Activated T-cell treated with anti-CD3 and anti-CD28 coated beads for 4 hours (primary cell): ENCODE measurements at places on chromosomes 2 and 18.

DNA sequence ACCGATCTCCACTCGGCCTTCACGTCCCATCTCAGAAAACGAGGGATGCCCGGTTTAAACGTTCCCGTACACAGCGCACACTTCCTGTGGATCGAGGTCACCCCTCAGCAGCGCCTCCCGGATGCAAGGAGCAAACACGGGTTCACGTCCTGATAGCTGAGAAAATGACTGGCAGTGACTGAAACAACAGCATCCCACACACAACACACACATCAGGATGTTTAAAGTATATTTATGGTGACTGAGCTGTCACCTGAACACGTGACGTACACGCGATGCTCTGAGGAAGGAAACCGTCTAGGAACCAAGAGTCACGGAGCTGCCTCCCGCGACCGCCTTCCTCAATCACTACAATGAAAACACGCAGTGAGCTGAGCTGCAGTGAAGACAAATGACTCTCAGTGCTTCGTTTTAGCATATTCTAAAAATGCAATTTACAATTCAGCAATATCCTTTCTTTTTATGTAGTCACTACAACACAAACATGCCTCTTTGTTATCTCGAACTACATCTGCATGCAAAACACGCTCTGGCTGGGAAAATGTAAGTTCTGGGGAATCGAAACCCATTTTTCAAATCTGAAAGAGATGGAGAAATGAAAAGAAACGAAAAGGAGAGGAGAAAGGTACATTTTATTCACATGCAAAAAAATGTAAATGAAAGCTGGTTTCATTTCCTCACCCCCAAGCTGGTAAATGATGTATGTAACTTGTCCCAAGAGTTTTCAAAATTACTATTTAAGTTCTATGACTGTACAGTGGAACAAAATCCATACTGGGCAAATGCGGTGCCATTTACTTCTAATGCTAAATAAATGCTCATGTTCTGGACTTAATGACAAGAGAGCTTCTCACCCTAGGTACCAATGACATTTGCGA, 19.8 kb downstream of the HDAC4 start:
- peak; percentile 41 for DNase-seq

GRCh38 chr2:207202645-207203044, 36.9 kb upstream of the KLF7 start:
- no peak for DNase-seq

DNA sequence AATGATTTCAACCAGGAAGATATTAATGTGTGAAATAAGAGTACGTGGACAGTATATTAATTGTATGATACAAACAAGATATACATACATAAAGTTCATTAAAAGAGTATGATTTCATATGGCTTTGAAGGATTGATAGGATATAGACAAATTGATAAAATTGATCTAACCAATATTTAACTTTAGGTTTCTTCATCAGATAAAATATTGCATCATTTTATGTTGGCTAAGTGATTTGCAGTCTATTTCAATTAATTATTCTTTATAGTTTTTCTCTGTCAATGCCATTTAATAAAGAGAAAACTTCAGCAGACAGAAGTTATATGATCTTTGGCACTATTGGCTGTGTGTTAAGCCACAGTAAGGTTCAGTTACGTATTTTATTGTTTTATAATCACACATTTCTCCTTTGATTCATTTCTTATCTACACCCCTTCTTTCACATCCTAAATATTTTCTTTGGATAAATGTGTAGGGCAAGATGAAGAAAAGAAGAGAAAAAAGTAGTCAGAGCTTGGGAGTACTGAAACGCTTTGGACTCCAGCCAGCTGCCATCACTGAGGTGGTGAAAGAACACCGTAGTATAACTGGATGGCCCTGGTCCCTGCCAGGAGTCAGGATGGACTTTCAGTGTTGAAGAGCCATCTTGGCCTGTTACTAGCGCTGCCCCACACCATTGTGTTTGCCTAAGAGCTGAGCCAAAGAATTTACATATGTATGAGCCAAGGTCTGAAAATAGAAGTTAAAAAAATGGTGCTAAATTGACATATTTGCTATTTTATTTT, 9.8 kb upstream of the CPS1 start:
- DNase-seq = no peak

- no peak for DNase-seq
These were observed 214.5 kb downstream of the TMEM182 start for GRCh38 chr2:102975996-102976975.

DNA sequence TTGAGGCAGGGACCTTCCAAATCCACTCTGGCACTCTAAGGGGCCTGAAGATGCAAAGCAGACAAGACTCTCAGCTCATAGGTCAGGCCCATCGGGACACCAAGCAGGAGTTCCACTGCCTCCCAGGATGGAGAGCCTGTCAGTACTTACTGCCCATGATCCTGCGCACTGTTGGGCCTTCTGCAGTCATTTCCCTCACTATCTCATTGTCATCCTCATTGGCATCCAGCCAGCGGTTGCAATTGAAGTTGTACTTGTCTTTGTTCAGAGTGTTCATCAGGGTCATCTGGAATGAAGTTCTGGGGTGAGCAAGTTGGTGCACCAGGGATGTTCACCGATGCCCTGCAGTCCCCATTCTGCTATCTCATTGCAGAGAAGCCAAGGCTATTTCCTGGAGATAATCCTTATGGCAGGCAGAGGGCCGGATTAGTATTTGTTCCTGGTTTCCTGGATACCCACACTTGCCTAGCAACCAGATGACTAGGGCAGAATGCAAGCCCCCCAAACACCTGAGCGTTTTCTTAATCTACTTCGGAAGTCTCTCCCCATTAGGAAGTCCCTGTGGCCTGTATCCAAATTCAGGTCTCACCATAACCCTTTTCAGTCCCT, 65.1 kb downstream of the LOXHD1 start:
- no peak for DNase-seq

DNA sequence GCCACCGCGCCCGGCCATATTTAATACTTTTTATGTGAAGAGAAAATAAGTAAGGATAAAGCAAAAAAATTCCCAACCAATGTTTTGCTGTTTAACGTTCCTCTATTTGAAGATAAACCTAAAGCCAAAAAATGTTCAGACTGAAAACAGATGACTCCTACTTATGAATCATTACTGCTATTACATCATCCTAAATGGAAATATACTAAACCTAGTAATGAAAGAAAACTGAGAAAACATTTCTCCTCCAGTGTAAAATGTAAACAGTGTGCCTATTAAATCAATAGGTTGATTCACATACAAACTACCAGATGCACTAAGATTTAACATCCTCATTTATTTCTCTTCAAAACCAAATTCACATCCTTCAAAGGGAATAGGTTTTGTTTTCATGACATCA, 43.5 kb downstream of the CWC22 start:
- DNase-seq = no peak

DNA sequence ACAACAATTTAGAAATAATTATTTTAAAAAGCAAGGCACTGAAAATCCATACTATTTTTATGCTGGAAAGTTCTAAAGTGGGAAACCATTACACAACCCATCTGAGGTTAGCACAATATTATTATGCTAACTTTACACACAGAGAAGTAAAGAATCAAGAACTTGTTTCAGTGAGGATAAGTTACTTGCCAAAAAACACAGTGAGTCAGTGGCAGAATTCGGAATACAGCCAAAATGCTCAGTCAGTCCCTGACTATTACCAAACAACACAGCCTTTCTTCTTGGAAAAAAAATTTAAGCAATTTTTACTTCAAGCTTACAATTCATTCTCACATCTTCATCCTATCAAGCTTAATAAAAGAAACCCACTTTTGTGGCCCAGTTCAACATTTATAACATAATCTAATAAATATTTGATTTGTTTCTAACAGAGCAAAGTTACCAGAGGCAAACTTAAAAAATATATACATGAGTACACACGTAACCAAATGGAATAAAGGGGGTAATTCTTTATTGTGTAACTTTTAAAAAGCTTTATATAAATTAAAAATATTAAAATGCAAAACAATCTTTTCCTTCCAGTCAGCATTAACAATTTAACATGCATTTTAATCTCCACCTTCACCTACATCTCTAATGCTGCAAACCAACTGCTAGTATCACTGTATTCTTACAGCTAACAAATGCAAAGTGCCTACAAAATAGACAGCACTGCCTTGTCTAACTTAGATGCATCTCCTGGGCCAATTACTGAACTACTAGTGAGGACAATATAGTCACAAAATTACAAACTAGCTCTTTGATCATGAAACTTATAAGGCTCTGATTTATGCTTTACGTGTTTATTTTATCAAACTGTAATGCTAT, 55.2 kb downstream of the CCDC88A start:
- DNase-seq = no peak

DNA sequence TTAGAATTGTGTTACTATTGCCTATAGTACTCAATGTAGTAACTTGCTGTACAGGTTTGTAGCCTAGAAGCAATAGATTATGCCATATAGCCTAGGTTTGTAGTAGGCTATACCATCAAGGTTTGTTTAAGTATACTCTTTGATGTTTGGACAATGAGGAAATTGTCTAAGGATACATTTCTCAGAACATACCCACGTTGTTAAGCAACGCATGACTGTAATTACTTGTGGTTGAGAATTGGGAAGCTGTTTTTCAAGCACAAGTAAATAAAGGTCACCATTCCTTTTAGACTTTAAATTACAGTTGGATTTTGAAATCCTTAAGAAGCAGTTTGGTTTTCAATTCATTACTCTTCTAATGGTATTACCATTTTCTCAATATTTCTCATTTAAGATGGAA, 89.8 kb upstream of the KCNH7 start:
- DNase-seq = no peak

DNA sequence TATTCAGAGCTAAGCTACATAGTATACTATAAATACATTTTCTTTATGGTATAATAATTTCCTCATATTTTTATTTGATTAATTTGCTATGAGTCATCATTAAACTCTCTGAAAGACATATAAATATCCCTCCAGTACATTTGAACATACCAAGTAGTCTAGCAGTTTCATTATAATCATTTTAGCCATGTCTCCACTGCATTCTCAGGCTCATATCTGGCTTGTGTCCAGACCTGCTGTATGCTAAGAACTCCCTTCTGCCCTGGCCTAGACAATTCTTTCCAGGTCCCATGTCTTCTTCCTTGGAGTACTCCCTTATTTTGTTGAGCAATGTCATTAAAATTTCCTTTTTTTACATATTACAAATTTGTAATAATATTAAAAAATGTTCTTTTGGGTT, 16.6 kb upstream of the DYNC1I2 start:
- no peak for DNase-seq

GRCh38 chr2:65607662-65608305, 175.4 kb upstream of the SPRED2 start:
- no peak for DNase-seq

DNA sequence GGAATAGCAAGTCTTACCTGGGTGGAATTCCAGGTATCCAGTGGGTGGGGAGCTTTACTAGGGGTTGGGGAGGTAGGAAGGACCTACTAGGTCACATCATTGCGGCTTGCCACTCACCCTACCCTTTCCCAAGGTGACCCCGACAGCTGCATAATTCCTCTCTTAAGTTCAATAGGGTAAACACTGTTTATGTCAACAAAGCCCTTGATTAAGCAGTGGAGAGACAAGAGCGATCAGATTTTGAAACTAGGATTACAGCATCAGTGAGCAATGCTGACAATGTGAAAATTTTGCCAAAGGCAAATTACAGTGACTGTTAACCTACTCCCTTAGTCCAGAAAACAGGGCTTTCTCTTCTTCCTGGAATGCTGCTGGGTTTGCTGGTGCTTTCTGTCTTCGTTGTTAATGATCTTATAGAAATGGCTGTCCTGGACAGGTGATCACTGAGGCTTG, 14.5 kb downstream of the SLC19A3 start:
- DNase-seq = no peak

DNA sequence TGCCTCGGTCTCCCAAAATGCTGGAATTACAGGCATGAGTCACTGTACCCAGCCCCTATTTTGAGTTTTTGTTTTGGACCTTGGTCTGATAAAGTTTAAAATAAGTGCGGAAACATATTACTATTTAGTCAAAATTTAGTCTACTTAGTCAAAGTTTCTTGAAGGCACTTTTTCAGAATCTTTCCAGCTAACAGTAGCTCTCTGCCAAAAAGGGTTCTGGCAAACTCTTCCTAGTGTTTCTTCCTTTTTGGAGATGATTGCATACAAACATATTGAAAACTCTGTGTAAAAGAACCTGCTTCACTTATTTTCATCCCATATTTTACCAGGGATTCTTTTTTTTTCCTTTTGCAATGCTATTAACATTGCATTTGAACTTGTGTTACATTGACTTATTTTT, 28.8 kb downstream of the GMCL1 start:
- no peak for DNase-seq

- no peak for DNase-seq
These were observed 23.8 kb upstream of the KLHL29 start for GRCh38 chr2:23361152-23361551.

DNA sequence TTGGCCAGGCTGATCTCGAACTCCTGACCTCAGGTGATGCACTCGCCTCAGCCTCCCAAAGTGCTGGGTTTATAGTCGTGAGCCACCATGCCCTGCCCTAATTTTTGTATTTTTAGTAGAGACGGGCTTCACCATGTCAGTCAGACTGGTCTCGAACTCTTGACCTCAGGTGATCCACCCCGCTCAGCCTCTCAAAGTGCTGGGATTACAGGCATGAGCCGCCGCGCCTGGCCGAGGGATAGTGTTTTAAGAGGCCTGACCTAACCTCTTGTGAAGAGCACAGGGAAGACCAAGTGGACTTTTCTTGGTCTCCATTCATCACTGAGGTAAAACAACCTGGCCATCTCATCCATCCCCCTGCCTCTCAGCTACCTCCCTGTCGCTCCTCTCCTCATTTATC, 29.7 kb downstream of the SIX2 start:
- no peak for DNase-seq

DNA sequence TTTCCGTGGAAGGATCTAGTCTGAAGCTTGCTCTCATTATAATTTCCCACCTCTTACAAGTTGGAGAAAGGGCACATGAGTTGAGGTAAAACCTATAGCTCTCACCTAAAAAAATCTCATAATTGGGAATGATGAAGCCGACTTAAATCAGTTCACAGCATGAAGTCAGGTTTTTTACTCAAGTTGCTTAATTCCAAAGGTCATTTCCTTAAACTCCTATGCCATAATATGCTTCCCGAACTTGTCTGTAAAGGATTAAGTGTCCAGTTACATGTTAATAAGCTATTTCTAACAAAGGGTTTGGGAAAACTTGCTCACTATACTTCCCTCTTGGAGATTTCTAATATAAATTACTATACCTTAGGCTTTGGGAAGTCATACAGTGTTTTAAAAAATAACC, 481.2 kb downstream of the NUP35 start:
- no peak for DNase-seq

DNA sequence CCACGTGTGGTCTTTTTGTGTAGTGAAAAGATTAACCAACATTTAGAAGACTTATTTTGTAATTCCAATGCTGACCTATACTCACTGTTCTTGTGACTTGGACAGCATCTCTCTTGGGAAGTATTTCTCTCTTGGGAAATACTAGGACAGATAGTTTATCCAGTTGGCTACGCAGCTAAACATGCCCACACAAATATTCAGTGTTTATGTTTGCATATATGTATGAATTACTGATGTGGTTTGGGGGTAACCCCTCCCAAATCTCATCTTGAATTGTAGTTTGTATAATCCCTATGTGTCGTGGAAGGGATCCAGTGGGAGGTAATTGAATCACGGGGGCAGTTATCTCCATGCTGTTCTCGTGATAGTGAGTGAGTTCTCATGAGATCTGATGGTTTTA, 2062.3 kb upstream of the CELF4 start:
- no peak for DNase-seq

GRCh38 chr2:97967216-97967592, 28.5 kb downstream of the TMEM131 start:
- DNase-seq = no peak

- DNase-seq = no peak
These were observed 249.7 kb downstream of the RPRM start for GRCh38 chr2:153228904-153229303.
